ENCODE measurements at places on chromosomes 1 and 21. TPM values are rescaled to one million over a fixed set of nuclear protein-coding genes. Genes with fewer than 3 reads are reported as not detected.

The FCRL6 gene
- total RNA-seq: not detected

The PDPN gene
- 4.7 TPM for total RNA-seq

The COL24A1 gene
- total RNA-seq: 1.8 TPM

The FNDC10 gene
- total RNA-seq: 2.1 TPM

The OR2L13 gene
- total RNA-seq: not detected

The SORT1 gene
- 45.1 TPM for total RNA-seq

The GJA9 gene
- not detected for total RNA-seq

The TTLL7 gene
- total RNA-seq: 15.3 TPM

The OR2L5 gene
- total RNA-seq: not detected

The PLPPR4 gene
- 1.5 TPM for total RNA-seq

The AKIRIN1 gene
- 42.1 TPM for total RNA-seq

The FOXO6 gene
- not detected for total RNA-seq

All from osteoblast (primary cell).